ENCODE measurements at places on chromosomes 4 and X.

GRCh38 chrX:21723084-21723483 is 34.8 kb downstream of the SMPX start:
- DNase-seq = no peak

DNA sequence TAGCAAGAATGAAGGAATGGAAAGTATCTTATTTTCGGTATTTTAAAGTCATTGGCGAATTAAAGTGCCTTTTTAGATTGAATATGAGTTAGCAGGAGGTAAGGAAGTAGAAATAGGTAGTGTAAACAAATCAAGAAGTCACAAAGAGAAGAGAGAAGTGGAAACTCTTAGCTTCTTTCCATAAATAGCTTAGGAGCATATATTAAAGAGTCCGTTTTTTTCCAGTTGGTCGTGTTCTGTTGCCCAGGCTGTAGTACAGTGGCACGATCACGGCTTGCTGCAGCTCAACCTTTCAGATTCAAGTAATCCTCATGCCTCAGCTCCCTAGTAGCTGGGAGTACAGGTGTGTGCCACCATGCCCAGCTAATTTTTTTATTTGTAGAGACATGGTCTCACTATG is 56.4 kb downstream of the UBE2K start:
- no peak for DNase-seq

GRCh38 chr4:126957987-126958386 is 674.8 kb upstream of the INTU start:
- no peak for DNase-seq

DNA sequence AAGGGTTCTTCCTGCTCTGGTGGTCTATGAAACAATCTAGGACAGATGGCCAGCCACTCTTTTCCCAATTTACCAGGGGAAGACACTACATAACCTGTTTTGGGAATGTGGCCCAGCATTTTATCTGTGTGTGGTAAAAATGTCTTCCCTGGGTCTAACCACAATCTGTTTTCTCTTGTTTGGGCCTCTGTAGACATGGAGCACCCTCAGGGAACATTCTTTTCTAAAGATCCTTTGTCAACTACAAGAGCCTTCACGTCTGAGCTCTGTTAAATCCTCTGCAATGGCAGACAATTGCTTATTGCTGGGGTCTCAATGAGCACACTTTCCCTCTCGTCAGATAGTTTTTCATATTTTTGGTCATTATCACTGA is 35.5 kb downstream of the PLAC1 start:
- no peak for DNase-seq

GRCh38 chr4:176545872-176546271 is 226.1 kb downstream of the SPCS3 start:
- DNase-seq = no peak

DNA sequence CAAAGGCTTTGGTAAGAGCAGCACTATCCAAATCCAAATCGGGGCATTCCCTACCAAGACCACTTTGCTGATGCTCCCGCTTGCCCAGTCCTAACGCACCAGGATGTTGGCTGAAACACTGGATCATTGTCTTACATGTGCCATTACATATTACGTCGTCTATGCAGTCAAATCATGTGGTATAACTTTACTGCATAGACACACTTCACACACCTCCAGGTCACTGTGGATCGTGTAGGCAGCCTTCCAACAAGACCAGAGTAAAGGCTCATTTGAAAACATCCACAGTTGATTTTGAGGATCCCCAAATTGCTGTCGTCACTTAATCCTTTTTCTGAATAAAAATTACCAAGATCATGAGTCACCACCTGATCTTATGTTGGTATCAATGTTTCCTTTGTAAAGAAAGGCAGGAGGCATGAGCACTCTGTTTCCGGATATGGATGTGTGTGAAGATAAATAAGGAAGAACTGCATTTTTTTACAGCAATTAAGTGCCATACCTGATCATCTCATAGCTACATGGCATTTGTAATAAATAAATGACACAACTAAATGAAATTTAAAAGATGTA is 18.5 kb downstream of the TENM3 start:
- DNase-seq = no peak

- no peak for DNase-seq
Observed at GRCh38 chr4:45841791-45842190, 282.1 kb downstream of the GABRG1 start.

DNA sequence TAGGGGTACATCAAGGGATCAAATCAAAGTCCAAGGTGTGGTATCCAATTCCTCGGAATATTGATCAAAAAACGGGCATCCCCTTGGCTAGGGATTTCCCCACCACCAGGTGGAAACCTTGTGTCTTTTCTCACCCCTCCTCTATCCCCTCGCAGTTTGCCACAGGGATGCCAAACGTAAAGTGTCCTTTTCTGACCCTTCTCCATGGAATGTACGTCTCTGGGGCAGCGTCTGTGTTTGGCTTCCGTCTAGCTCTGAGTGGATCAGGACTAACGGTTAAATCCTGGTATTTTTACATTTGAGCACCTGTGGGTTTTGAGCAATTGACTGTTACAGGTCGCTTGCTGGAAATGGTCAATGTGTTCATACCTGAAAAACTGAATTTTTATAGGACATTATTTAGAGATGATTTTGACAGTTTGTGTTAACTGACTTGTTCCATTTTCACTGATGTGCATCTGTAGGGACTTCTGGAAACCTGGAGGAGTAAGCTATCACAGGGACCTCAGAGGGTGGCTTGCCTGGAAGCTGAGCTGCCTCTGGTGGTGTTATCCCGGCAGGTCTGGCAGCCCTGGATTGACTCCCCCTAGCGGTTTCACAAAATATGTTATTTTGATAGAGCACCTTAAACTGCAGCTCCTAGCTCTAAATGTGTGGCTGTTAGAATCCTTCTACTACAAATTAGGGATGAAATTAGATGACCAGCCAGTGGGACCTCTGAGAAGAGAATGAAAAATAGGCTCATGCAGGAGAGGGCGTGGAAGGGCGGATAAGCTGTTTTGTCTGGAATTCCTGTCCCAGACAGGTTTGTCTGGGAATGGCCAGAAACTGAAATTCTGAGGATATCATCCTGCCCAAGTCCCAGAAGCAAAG is 8.8 kb upstream of the MGST2 start:
- no peak for DNase-seq

- DNase-seq = no peak
Observed at GRCh38 chrX:37779857-37780256, at the start of gene CYBB. TSS of gene CYBB (plus strand) at chrX:37780059. CDS start at chrX:37780078, 19 bp downstream.

GRCh38 chrX:124433186-124433585 is 86.8 kb downstream of the SH2D1A start:
- DNase-seq = no peak

GRCh38 chrX:130228871-130229270 is 39.8 kb downstream of the ZNF280C start:
- no peak for DNase-seq

- no peak for DNase-seq
Observed at GRCh38 chr4:36740796-36741310, 459.4 kb downstream of the DTHD1 start.

DNA sequence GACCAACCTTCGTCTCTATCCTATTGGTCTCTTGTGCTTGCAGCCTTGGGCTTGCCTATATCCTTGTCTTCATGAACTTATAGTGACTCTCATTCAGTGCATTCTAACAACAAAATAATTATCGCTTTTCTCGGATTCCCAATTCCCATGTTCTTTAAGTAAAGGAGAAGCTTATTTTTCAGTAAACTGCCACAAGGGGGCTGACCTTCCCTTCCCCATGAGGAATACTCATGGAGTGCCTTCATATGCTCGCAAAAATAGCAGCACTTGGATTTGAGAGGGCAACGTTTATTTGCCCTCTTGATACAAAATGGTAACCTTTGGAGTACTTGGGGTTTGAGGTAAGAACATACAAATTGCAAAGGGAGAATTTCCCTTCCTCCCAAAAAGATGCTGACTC is 183.2 kb upstream of the TENT5D start:
- DNase-seq = no peak

DNA sequence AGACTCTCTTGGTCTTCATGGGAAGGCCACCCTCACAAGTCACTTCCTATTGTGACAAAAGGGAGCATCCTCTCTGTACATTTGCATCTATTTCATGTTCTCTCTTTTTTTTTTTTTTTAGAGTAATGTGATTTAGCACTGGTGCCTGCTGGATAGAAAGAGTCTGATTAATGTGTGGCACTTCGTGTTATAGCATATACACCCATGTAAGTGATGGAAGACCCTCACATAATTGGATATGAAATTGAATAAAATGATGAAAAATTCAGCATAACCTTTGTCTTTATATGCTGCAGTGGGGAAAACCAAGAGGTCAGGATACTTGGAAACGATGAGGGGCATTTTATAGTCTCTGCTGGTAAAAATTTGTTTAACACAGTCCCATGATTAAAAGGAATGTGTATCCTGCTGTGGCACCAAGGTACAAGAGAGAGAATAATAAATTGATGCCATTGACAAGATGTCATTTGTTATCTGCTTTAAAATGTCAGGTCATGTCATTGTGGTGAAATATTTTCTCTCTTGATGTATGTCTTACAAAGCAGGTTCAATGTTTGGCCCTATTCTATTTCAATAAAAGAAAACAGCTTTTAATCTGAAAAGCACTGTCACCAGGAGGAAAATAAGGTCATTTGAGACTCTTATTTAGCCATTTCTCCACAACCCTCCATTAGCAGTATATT is 1115.4 kb downstream of the STPG2 start:
- no peak for DNase-seq

DNA sequence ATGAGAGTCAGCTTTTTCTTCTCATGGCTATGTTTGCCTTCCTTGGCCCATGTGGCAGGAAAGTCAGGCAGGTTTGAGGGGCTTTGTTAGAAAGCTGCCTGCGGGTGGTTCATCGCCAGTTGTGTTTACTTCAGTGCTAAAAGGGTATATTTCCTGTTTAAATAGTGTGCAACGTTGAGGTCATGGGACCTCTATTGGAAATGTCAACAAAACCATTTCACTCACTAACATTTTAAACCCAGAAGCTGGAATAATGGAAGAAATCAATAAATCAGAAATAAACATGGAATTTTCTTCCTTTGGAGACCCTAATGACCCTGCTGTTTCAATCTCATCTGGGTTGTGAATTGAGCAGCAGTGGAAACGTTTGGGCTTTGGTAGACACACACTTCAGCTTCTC is 185.8 kb downstream of the ANKRD50 start:
- DNase-seq = no peak

DNA sequence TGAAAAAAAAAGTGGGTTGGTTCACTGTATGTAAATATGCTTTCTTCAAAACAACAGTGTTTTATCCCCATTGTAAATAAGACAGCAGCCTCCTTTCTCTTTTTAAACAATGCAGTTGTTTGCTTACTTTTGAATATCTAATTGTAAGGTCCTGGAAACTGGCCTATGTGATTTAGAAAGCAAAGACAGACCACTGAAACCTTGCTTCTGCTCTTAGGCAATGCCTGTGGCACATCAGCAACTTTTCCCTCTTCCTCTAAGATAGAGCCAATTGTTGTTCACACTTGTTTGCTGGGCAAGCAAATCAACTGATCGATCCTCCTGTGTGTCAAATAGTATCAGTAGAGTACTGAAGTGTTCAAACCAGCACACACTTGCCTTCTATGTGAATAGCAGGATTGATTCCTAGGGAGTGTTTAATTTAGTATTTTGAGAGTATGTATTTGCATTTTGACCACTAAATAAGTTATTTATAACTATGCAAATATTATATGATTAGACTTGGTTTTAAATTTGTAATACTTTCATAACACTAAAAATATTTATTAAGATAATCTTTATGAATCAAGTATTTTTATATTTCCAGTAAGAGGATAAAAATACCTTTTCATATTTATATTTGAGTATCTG is 55.4 kb upstream of the GRPR start:
- no peak for DNase-seq

GRCh38 chr4:1985294-1985693 is 23.5 kb downstream of the NELFA start:
- DNase-seq = no peak

GRCh38 chrX:155065035-155065734 is 5.8 kb downstream of the CMC4 start:
- peak; percentile 35 for DNase-seq

- no peak for DNase-seq
Observed at GRCh38 chr4:81447566-81448229, 24.0 kb downstream of the RASGEF1B start.

GRCh38 chrX:52933976-52934703 is 24.2 kb downstream of the FAM156A start:
- DNase-seq = no peak

- DNase-seq = peak; percentile 60
Observed at GRCh38 chr4:180828455-180829018, 1414.7 kb upstream of the TENM3 start.

- no peak for DNase-seq
Observed at GRCh38 chr4:1478766-1479355, 72.6 kb upstream of the NKX1-1 start.

- no peak for DNase-seq
Observed at GRCh38 chrX:139971394-139971749, 6.1 kb upstream of the CXorf66 start.

- no peak for DNase-seq
Observed at GRCh38 chr4:52750819-52751486, at the start of gene ERVMER34-1. TSS of gene ERVMER34-1 (minus strand) at chr4:52751425. CDS start at chr4:52745520, 5,905 bp downstream.

DNA sequence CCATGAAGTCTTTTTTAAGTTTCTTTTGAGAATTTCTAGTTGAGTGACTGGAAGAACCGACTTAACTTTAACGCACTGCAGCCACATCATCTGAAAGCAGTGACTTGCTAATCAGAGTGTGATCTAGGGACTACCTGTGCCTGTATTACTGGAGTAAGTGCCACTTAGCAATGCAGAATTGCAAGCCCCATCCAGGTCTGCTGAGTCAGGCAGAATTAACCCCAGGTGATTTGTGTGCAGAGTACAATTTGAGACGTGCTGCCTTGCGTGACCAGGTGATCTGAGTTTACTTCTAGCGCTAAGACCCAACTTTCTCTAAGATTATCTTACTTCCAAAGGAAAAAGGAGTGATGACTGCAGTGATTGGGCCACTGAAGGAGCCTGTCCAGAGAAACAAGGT is 85.3 kb downstream of the CLCN4 start:
- DNase-seq = no peak

- no peak for DNase-seq
Observed at GRCh38 chrX:9902656-9903055, 64.5 kb upstream of the CLDN34 start.

- no peak for DNase-seq
Observed at GRCh38 chr4:17780501-17781299, 721 bp downstream of the FAM184B start.

DNA sequence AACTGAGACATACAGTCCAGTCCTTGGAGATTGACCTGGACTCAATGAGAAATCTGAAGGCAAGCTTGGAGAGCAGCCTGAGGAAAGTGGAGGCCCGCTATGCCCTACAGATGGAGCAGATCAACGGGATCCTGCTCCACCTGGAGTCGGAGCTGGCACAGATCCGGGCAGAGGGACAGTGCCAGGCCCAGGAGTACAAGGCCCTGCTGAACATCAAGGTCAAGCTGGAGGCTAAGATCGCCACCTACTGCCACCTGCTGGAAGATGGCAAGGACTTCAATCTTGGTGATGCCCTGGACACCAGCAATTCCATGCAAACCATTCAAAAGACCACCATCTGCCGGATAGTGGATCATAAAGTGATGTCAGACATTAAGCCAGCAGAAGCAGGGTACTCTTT is 20.4 kb upstream of the FRMPD3 start:
- no peak for DNase-seq

Data from skeletal muscle cell (primary cell).